G401 (cell line): ENCODE measurements at places on chromosomes 1 and 21.
A peak's percentile ranks its signal among the peaks of the same experiment; 100 is the strongest.

GRCh38 chr1:43938892-43939587 lies 5.4 kb downstream of the ARTN start:
- peak; percentile 93 for DNase-seq

DNA sequence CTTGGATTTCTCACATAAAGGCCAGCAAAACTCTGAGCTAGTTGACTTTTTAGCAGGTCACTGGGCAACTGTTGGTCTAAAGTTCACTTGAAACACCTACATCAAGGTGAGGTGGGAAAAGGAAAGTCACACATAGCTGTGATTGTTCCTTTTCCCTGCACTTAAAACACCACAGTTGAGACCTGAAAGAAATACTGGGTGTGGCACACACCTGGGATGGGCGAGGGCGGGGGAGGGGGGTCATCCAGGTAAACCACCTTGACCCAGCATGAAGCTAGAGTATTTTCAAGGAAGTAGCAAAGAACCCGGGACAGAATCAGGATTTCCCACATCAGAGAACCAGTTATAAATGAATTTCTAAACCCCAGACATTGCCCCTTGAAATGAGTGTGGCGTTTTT lies 26.4 kb downstream of the ZNF697 start:
- DNase-seq: no peak

GRCh38 chr1:115815694-115816093 lies 25.2 kb downstream of the NHLH2 start:
- DNase-seq: no peak

DNA sequence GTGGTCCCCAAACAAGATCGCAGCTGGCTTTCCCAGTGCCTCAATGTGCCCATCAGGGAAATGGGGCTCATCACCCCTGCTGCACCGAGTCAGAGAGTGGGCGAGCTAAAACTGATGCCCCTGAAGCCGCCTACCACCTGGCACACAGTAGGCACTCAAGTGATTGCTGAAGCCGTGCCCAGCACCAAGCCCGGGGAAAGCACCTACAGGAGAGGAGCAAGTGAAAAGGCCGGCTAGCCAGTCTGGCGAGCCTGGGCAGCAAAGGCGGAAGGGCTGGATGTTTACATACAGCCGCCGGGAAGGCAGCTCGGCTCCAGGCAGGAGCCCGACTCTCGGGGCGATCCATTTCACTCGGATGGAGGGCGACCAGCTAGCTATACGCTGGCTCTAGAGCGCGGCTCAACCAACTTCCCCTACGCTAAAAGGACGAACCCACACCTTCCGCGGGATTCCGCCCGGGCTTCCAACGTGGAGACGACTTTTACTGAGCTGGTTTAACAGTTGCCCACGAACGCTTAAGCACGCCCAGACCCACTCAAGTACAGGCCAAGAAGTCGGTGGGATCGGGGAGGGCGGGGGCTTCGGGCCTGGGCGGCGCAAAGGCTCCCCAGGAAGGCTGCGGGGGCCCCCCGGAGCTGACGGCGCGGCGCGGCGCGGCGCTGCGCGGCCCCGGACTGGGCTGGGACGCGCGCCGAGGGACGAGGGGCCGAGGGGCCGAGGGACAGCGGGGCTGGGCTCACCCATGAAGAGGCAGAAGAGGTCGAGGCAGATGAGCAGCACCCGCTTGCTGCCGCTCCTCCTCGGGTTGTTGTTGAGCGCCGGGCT lies 1.0 kb downstream of the PLPP3 start:
- no peak for DNase-seq

GRCh38 chr1:34354367-34354766 lies 177.7 kb downstream of the C1orf94 start:
- DNase-seq: no peak

DNA sequence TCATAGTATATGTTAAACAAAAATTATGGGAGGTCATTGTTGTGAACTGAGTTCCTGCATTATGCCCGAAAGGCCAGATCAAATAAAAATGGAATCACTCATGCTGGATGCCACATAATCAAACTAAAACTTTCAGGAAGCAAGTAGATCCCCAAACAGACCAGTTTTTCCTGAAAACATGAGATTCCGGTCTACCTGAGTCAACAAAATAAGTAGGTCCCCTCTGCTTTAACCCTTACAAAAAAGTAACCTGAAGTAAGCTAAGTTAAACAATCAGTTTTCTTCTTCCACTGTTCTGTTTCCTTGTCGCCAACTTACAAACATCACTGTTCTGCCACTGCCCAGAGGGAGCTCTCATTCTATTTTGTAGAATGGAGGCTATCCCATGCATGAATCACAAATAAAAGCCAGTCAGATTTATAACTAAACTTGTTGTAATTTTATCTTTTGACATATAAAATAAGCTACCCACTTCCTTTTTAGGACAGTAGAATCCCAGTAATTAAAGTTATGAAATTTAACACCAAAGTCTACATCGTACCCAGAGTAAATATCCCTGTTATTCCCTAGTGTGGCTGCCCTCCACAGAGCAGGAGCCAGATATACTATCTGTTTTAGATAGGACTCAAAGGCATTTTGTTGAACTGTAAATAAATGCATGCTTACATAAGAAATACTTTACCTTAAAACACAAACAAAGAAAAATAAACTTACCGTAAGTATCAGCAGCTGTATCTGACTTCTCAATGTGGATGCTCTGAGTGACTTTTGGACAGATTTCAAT lies 149.4 kb downstream of the TIAM1 start:
- DNase-seq: no peak

DNA sequence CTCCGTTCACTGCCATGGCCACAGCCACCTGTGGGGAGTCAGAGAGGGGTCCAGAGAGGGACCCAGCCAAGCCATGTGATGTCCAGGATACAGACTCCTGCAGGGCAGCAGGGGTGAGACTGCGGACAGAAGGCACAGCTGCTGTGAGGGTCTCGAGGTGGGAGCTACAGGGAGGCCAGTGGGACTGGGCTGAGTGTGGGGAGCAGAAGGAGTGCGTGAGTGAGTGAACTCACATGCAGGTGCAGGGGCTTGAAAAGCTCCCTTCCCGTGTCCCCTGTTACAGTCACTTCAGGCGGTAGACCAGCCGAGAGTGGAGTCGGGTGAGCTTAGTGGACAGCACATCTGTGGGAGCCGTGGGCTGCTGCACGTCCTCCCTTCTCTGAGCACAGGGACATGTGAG lies 42.4 kb downstream of the S100B start:
- DNase-seq: no peak

GRCh38 chr1:49651136-49651535 lies 372.6 kb downstream of the AGBL4 start:
- no peak for DNase-seq

- no peak for DNase-seq
These were observed 29.7 kb upstream of the ZBTB18 start for GRCh38 chr1:244021427-244021826.

DNA sequence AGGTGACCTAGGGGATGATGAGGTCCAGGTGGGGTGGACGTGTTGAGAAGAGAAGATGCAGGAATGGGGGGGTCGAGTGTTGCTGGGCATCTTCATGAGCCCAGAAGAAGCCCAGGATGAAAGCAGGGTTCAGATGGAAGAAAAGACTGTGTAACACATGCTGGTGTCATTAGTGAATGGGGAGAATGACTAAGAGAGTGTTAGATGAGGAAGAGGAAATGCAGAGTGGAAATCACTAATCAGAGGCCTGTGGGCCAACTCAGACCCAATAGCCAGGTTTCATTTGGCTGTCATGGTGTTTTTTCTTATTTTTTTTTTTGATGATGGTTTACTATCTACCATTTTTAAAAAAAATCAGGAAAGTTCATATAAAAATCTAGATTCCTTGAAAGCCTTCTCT lies 180.8 kb upstream of the CAMK1G start:
- no peak for DNase-seq

DNA sequence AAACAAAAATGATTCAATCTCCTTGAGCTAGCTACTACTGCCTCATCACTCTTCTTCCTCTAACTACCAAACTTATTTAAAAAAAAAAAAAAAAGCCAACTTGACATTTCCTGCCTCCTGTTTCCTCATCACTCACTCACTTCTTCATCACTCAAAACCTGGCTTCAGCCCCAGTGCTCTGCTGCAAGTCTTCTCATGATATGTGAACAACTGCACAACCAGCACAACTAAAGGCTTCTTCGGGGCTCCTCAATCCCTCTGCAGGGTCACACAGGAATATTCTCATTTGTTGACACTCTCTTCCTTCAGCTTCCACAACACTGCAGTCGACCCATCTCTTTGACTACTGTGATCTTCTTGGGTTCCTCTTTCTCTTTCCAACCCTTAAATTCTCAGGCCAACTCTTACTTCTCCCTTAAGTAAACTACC lies 7.6 kb downstream of the MTF1 start:
- no peak for DNase-seq

GRCh38 chr21:42174173-42174572 lies 44.8 kb upstream of the ABCG1 start:
- DNase-seq: no peak

- no peak for DNase-seq
These were observed 141.4 kb upstream of the GRIK3 start for GRCh38 chr1:37175666-37176215.

DNA sequence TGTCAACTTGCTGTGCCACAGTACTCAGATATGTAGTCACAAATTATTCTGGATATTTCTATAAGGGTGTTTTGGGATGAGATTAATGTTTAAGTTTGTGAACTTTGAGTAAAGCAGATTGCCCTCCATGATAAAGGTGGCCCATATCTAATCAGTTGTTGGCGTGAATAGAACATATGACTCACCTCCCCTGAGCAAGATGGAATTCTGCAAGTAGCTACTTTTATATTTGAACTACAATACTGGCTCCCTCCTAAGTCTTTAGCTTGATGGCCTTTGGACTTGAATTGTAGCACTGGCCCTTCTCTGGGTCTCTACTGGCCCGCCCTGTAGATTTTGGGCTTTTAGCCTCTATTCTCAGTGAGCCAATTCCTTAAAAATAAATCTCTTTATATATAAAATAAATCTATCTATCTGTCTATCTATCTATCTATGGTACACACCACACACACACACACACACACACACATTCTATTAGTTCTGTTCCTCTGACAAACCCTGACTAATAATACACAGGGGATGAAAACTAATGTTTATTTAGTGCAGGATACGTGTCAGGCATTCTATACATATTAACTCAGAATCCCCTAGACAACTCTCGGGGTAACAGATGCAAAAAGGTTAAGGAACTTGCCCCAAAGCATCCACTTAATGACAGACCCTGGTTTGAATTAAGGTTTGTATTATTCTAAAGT lies 37.9 kb upstream of the PDC start:
- DNase-seq: no peak

GRCh38 chr1:228018125-228018398 lies 11.3 kb downstream of the WNT3A start:
- DNase-seq: no peak
